Esophagus squamous epithelium (tissue), 5 donors: ENCODE measurements at places on chromosomes 7 and 10.

- no peak for DNase-seq
Observed at GRCh38 chr10:61170594-61170993, 226.6 kb upstream of the RHOBTB1 start.

DNA sequence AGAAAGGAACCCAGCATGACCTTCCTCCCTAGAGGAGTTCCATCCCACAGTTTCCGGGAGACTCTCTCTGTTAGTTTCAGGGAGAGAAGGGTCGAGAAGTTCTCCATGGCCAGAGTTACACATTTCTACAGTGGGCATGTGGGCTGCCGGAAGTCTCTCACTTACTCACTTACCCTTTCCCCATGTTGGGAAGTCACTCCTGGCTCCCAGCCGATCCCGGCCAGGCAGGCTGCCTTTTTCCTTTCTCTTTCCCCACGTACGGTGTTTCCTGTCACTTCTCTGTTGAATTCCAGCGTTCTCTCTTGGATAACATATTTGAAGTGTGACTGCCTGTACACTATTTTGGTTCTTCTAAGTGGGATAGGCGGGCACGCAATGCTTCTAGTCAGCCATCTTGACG is 3.5 kb downstream of the TEX36 start:
- DNase-seq: no peak

DNA sequence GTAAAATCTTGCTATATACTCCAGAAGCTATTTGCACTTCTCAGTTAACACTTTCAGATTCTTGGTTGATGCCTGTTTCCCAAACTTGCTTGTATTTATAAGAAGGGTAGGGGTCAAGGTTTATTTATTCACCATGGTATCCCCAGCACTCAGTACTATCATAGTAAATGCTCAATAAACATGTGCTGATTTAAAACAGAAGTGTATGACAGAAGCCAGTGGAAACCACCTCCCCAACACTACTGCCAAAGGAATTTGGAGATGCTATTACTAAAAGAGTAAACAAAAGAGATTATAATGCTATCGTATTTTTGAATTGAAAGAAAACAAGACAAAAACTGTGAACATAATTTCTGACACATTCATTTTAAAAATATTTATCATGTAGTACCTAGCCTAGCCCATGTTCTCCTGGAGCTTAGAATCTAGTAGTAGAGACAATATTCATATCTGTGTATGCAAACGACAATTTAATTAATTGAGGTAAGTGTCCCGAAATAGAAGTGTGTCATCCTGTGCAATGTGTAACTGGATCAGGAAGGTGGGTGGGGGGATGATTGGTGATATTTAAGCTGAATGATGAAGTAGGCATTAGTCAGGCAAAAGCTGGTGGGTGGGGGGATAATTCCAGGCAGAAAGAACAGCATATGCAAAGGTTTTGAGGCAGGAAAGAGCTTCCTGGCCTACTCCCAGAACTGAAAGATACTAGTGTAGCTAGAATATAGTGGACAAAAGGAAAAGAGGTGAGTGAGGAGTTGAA is 77.5 kb downstream of the HGF start:
- no peak for DNase-seq

DNA sequence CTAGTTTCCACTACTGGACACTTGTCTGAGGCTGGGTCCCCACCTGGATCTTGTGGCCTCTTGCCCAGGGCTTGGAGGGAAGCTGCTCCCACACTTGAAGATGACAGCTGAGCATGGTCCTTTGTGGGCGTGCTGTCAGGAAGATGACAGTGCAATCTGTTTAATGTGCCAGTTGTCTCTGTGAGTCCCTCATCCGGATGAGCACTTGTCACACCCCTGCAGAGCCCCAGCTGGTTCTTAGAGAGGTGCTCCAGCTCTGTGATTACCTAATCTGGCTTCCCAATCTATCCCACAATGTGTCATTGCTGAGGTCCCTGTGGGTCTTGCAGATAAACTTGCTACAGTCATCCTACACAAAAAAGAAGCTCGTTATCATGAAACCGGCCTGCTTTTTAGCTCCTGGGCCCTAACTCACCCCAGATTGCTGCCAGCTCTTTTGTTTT is 34.8 kb upstream of the CCSER2 start:
- DNase-seq: no peak

DNA sequence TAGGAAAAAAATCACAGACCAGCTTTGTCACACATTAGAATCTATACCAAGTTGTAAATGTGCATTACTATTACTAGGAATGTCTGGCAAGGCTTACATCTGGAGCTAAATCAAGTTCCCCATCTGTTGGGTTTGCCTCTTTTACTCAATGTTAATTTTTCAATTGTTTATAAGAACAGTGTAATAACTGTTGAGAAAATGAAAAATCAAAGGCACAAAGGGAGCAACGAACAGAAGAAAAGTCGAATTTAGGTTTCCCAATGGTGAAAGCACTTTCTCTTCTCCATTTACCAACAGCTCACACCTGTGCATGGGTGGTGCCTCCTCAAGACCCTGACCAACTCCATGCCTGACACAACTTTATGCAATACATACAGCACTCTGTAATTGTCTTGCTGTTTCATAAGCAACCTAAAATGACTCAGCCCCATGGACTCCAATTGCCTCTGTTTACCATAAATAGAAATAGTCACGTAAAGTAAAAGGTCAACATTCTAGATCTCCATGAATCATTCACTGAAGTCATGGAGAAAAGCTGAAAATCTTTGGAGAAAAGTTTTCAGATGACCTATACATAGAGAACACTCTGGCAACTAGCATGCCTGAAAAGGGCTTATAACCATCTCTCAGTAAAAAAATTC is 95.5 kb upstream of the KCNIP2 start:
- no peak for DNase-seq

- no peak for DNase-seq
Observed at GRCh38 chr7:135672560-135673359, 10.4 kb downstream of the STMP1 start.

DNA sequence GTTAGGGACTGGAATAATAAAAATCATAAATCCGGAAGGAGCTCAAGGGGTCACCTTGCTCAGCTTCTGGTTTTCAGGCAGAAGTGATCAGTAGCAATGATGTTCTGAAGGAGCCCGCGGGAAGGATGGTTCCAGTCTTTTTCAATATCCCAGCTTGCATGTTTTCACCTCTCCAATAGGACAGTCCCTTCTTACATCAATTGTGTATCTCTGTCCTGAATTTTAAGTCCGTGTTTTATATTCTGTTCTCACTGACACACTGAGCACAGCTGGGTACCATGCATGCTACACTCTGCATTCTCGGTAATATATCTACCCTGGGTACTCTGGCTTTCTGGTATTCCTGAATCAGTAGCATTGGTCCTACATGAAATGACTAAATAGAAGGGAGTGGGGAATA is 55.2 kb upstream of the SLC35B4 start:
- DNase-seq: no peak

- no peak for DNase-seq
Observed at GRCh38 chr7:100369105-100369504, 4.2 kb upstream of the PILRA start.

DNA sequence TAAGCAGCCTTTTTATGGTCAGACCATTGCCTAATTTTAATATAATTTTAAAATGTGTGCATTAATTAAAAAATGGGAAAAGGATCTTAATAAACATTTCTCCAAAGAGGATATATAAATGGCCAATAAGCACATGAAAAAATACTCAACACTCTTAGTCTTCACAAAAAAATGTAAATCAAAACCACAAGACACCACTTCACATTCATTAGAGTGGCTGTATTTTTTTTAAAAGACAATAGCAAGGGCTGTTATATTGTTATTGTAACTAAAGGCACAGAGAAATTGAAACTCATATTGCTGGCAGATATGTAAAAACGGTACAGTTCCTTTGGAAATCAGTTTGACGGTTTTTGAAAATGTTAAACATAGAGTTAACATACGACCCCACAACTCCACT is 3.2 kb upstream of the CROT start:
- DNase-seq: no peak

GRCh38 chr10:129755158-129755591 is 208.9 kb downstream of the EBF3 start:
- no peak for DNase-seq

DNA sequence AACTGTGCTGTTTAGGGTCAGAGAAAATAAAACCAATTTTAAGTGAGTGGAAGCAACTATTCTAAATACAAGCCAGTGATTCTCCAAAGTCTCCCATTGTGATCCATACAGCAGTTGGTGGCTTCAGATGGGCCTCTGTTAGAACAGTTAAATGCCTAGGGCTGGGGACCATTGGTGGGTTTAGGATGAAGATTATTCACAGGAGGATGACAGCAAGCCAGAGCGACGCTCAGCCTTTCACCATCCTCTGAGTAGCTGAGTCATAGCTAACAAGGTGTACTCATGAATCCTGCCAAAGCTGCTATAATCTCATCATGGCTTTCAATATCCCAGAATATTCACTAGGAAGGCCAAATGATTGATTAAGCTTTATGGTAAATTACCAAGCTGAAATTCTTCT is 39.6 kb downstream of the STARD3NL start:
- no peak for DNase-seq

DNA sequence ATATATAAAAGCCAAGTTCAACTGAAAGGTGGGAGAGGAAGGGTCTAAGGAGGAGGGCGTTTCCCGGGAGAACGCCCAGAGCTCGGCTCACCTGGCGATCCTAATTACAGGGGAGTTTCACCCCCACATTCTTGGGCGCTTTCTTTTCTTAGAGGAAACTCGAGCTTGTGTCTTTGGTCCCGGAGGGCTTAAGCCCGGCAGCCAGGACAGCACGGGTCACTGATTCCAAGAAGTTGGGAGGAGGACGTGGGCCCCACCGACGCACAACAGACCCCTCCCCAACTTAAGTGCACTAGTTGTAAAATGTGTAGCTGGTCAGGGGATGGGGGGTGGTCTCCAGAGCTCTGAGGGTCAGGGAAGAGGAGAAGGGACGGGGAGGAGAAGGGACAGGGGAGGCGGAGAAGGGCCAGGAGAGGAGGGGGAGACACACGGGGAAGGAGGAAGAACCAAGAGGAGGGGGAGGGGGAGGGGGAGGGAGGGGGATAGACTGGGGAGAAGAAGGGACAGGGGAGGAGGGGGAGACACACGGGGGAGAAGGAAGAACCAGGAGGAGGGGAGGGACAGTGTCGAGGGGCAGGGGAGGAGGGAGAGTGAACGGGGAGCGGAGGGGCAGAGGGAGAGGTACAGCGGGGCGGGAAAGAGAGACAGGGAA is 874 bp downstream of the BAIAP2L1 start:
- DNase-seq: no peak

DNA sequence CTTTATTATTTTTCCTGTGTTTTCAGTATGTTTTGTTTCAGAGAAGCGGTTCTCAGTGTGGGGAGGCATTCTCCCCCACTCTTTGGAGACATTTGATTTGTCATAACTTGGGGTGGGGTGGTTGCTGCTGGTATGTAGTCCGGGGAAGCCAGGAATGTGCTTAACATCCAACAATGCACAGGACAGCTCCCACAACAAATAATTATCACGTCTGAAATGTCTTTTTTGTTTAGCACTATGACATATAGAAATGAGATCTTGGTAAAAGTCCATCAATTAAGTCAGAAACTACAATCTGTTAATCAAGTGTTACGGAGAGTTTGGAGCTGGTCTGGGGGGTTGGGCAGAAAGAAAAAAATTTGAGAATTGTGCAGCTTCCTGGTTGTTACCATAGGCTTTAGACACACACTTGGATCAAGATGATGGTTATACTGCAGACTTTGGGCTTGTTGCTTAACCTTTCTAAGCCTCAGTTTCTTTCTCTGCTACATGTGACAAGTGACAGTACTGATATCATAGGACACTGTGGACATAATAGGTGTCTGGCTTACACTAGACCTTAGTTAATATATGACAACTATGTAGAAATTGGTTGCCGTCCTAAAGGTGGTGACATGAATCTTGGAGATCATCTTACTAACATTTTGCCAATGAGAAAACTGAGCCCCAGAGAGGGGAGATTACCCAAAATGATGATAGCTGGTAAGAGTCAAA is 113.7 kb downstream of the LRMDA start:
- no peak for DNase-seq

DNA sequence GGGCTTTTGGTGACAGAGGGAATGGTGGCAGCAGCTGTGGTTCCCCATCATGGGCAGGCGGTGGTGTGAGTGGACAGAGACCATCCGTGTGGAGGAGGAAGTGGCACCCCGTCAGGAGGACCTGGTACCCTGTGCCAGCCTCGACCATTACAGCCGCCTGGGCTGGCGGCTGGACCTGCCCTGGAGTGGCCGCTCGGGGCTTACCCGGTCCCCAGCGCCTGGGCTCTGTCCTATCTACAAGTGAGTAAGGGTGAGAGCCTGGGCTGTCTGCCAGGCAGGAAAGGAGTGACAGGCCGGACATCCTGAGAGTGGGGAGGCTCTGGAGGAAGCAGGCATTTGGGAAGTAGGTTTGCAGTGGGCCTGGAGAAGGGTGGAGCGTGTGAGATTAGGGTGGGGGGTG is 2.9 kb upstream of the ZNF467 start:
- DNase-seq: no peak

DNA sequence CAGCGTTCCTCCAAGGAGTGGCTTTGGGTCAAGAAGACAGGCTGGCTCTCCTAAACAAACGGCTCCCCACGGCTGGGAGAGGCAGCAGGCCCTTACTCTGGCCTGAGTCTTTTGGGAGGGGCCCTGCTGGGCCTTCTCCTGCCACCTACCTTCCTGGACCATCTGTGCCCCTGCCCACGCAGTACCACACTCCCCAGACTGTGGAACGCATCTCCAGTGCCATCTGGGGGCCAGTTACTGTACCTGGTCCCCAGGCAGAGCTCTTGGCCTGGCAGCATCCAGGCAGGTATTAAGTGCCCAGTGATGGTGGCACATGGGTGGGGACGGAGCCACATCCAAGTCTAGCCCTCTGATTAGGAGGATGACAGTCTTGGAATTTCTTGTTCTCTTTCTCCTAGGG is 14.4 kb downstream of the ALKBH4 start:
- no peak for DNase-seq

DNA sequence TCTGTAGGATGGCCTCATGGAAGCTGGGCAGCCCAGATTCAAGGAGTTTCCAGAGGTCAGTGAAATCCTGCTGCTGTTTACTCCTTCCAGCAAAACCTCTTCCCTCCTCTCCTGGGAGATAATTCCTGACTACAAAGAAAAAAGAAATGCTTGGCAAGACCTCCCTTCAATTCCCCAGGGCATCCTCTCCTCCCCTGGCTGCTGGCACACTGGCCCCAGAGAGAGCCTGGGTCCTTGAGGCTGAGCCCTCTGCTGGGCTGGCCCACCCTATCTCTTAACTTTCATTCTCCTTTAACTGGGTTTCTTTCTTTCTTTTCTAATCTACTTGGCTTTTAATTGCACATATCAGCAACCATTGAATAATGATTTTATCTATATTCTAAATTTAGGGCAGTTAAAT is 7.7 kb downstream of the DRGX start:
- no peak for DNase-seq

DNA sequence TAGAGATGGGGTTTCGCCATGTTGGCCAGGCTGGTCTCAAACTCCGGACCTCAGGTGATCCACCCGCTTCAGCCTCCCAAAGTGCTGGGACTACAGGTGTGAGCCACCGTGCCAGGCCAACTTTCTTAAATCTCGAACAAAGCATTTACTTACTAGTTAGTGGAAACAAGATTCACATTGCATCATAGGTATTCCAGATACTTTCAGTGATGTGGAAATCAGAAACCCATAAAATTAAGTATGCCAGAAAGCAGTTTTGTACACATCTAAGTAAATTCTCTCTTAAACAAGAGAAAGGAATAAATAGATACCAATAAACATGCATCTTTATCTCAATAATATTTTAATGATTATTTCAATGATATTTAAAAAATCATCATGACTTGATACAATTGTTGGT is 75.5 kb downstream of the DGKI start:
- DNase-seq: no peak
